ENCODE measurements at places on chromosomes 4 and X.
A peak's percentile ranks its signal among the peaks of the same experiment; 100 is the strongest.

GRCh38 chrX:118726887-118727685 lies at the start of gene IL13RA1:
Gene IL13RA1 (plus strand): TSS chrX:118727606. CDS start chrX:118727639, 33 bp downstream.
- no peak for DNase-seq

DNA sequence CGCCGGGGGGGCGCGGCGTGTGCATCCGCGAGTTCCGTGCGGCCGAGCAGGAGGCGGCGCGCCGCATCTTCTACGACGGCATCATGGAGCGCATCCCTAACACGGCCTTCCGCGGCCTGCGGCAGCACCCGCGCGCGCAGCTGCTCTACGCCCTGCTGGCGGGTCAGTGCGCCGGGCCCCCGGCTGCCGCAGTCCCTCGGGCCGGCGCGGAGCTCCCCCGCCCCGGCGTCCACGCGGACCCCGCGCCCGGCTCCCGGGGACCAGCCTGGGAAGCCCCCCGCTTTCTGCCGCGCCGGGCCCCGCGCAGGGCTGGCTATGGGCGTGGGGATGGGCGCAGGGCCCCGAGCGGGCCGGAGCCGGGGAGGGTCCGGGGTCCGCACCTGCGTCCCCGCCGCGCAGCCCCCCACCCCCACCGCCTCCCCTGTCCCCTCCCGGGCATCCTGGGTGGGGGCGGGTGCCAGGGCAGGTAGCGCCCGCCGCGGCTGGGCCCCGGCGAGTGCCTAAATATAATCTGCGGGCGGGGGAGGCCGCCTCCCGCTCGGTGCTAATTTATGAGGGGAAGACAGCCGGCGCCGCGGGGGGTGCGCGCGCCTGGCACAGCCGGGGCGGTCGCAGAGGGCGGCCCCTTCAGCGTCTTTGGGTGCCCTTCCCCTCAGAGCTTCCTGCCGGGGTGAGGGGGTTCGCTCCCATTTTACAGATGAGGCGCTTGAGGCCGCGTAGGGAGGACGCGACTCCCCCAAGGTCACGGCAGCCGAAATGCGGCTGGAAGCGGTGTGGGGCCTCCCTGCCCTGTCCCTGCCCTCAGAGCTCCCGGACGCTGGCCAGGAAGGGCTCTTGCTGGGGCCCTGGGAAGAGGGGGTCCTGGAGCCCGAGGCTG lies 837 bp downstream of the NAT8L start:
- no peak for DNase-seq

DNA sequence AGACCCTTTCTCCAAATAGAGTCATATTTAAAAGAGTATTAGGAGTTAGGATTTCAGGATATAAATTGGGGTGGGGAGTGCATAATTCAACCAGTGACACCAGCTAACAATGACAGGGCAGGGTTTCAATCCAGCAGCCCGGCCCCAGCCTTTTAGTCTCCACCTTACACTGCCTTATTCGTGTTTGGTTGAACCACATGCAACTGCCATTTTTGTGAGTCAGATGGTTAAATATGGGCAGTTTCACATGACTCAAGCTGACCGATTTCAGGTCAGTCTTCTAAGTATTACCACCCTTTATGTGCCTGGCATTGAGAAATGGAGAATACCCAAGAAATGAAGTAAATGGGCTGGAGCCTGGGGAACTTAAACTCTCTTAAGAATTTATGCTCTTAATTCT lies 102.8 kb downstream of the STOX2 start:
- no peak for DNase-seq

- no peak for DNase-seq
These were observed 20.8 kb downstream of the GRSF1 start for GRCh38 chr4:70818921-70819320.

DNA sequence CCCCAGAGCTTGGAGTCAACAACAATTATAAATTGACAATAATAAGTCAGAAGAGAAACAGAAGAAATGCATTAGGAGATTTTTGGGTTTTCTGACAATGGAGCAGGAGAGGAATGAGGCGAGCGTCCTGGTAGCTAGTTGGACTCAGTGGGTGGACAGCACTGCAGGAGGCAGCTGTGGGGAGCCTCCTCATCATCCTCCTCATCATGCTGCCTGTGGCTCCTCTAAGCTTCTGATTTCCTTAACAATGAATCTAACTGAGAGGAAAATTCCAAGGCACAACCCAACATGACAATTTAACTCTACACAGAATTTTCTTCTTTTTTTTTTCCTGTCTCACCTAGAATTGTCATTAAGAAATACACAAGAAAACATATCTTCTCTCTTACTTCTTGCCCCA lies 357.1 kb upstream of the NOCT start:
- DNase-seq, result no peak

GRCh38 chrX:149371986-149372385 lies 133.1 kb downstream of the IDS start:
- no peak for DNase-seq

GRCh38 chrX:119236623-119237561 lies 807 bp downstream of the PGRMC1 start:
- DNase-seq, result peak; percentile 18

- peak; percentile 52 for DNase-seq
These were observed 21.0 kb upstream of the DCTD start for GRCh38 chr4:182938205-182938645.

DNA sequence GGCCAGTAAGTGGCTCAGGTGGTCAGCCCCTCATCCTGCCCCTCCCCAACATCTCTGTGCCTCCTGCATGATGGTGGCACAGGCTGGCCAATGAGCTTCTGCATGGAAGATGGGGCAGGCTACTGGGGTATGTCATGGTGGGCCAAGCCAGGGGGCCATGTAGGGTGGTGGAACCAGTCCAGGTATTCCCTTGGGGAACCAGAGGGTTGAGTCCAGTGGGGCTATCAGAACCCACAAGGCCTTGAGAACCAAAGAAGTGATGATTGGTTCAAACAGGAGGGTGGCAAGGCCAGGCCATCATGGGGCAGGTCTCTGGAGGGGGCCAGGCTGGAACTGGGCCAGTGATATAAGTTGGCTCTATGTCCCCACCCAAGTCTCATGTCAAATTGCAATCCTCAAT lies 18.8 kb upstream of the PPP2R2C start:
- no peak for DNase-seq

DNA sequence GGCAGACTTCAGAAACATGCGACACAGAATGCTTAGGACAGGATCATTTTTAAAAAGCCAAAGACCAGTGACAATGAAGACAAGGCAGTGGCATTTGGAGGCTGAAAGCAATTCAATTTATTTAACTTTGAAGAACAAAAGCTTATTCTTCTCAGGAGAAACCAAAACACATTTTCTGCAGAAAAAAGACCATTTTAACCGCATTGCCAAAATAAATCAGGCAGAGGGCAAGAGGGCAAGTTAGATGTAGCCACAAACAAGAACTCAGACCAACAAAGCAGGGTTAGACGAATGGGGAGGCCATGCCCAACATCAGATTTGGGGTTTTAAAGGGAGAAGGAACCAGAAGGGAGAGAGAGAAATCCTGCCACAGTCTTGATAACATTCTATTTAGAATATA lies 58.9 kb downstream of the RELL1 start:
- DNase-seq, result no peak

- DNase-seq, result no peak
These were observed 70.2 kb downstream of the VCX3A start for GRCh38 chrX:6464726-6465125.

DNA sequence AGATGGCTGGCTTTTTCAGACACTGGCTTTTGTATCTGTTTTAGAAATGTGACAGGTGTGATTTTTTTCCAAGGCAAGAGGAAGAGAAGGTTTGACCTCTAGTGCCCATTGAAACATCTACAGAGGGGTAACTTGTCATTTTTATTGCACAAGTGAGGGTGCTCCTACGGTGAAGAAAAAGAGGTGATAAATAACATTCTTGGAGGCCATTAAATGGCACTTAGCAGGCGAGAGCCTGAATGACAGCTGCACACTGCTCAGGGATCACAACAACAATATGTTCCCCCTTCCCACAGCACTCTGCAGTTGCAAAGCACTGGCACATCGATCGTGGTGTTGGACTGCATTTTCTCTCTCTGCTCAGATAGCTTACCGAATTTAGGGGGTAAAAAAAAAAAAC lies 22.9 kb downstream of the FAM184B start:
- DNase-seq, result no peak

DNA sequence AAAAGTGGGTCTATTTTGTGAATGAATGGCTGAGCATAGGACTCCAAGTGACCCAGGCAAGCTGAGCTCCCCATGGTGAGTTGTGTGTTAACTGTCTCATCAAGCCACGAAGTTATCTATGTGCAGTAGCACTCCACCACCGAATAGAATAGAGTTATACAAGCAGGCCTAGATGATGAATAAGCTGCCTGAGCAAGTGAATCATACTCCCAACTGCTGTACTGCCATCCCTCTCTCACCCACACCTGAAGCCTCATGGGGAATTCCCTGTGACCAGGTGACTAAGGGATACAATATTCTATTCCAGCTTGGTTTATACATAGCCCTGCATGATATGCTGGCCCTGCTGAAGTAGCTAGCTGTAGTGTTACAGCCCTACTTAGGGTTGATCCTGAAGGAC lies 38.7 kb downstream of the KDM5C start:
- DNase-seq, result no peak

DNA sequence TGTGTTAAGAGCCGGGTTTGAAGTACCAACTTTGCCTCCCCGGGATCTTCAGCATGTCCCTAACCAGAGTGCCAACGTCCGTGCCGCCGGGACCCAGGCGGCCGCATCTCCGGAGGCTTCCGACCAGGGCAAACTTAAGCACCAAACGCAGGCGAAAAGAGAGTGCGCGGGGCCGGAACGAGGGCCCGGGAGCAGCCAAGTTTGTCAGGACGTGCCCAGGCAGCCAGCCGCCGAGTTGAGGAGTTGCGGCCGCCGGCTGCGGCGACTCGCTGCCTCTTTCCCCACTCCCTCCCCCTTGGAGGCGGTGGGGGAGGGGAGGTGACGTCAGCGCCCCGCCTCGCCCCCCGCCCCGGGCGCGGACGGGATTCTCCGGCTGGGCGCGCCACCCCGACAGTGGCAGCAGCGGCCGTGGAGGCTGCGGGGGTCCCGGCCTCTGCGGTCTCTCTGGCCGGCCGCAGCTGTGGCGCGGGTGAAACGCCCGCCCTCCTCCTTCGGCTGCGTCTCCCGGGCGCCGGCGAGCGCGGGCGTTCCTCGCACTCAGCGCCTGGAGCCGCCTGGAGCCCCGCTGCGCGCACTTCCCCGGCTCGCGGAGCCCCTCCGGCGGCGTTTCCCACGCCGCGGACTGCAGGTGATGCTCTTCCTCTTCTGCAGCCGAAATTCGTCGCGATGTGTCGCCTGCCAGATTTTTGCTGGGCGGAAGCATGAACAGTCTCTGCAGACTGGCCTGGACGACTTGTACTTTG lies 2.9 kb upstream of the FAT1 start:
- no peak for DNase-seq

DNA sequence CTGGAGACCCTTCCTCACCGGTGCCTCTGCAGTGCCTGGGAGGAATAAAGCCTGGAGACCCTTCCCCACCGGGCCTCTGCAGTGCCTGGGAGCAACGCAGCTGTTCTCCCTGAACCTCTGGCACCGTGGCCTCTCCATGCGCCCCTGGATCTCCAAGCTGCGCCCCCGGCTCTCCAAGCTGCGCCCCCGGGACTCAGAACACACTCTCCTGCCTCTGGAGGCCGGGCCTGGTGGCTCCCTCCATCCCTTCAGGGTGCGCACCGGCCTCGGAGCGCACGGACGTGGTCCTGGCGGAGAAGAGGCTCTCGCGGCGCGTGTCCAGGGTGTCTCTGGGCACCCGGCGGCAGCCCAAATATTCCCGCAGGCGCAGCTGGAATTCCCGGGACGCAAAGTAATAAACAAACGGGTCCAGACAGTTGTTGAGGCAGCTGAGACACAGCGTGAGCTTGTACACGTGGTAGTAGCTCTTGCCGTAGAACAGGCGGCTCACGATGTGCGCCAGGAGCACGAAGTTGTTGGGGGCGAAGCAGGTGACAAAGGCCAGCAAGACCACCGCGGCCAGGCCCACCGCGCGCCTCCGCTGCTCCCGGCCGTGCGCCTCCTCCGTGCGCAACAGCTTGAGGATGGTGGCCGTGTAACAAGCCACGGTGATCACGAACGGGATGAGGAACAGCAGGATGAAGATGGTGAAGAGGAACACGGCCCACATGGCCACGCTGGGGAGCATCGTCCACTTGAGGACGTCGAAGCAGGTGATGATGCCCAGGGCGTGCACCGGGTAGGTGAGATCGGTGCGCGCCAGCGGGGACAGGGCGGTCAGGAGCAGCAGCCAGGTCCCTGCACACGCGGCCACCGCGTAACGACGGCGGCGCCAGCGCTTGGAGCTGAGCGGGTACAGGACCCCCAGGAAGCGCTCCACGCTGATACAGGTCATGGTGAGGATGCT lies 12.8 kb upstream of the ASMTL start:
- DNase-seq, result no peak

DNA sequence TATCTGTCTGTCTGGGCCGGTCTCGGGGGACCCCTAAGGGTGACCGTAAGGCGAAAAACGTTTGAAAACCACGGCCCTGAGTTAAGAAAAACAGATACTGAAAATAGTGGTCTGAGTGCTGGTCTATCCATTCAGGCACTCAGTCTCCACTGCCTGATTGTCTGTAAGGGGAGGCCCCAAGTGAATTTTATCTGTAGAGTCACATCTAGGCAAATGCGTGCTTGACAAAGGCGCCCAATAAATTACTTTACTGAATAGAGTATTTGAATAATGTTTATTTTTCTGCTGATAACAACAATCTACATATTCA lies 465 bp downstream of the HNRNPH2 start:
- DNase-seq, result no peak

- DNase-seq, result no peak
These were observed 263.9 kb upstream of the CXorf66 start for GRCh38 chrX:140229191-140229590.

DNA sequence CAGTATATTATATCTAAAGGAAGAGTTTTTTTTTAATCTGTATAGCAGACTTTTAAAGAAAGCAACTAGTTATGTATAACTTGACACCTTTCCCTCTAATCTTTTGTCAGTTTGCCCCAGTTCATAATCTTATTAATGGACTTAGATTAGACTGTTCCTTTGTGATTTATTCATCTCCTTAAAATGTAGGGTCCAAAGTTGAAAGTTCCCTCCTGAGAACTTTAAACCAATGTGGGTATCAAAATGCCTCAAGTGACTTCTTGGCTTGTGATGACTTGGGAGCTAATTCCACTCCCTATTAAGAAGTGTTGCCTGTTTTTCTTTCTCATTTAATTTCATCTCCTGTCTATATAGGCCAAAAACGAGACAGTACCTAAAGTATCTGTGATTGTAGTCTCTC lies 6.3 kb upstream of the SDAD1 start:
- no peak for DNase-seq

DNA sequence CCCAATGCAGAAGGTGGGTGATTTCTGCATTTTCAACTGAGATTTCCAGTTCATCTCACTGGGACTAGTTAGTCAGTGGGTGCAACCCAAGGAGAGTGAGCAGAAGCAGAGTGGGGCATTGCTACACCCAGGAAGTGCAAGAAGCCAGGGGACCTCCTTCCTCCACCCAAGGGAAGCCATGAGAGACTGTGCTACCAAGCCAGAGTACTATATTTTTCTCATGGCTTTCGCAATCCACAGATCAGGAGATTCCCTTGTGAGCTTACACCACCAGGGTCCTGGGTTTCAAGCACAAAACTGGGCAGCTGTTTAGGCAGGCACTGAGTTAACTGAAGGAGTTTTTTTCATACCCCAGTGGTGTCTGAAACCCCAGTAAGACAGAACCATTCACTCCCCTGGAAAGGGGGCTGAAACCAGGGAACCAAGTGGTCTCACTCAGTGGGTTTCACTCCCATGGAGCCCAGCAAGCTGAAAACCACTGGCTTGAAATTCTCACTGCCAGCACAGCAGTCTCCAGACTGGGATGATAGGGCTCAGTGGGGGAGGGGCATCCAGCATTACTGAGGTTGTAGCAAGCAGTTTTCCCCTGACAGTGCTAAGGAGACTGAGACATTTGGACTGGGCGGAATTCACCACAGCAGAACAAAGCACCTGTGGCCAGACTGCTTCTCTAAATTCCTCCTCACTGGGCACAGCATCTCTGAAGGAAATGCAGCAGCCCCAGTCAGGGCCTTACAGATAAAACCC lies 903.4 kb downstream of the TECRL start:
- DNase-seq, result no peak
